Heart left ventricle (tissue), 16 donors: ENCODE measurements at places on chromosomes 16 and 17. TPM values are rescaled to one million over a fixed set of nuclear protein-coding genes. Genes with fewer than 3 reads are reported as not detected.

TSNAXIP1 gene
- not detected for total RNA-seq

- DNase-seq = no peak
- no peaks in the 10 kb centered on the region for H3K27me3 ChIP-seq
- H3K4me3 ChIP-seq = no peak overlapping the region
- no peaks in the 10 kb centered on the region for H3K4me1 ChIP-seq
- no peaks in the 10 kb centered on the region for H3K36me3 ChIP-seq
Observed at GRCh38 chr17:5931616-5932015, 138.6 kb upstream of the WSCD1 start.

- no peak for DNase-seq
- peaks cover 100% of the 10 kb centered on the region for H3K27me3 ChIP-seq
- H3K36me3 ChIP-seq = no peaks in the 10 kb centered on the region
- H3K4me3 ChIP-seq = peak overlapping the region; percentile 39
- no peak overlapping the region for H3K27ac ChIP-seq
Observed at GRCh38 chr17:48625495-48626244, 488 bp downstream of the HOXB9 start.

DNA sequence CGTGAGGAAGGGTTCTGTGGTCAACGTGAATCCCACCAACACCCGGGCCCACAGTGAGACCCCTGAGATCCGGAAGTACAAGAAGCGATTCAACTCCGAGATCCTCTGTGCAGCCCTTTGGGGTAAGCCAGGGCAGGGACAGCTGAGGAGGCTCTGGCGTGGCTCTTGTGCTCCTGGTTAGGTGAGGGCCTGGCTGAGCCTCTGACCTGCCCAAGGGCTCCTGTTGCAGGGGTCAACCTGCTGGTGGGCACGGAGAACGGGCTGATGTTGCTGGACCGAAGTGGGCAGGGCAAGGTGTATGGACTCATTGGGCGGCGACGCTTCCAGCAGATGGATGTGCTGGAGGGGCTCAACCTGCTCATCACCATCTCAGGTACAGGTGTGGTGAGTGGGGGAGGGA lies 4.2 kb upstream of the C17orf107 start:
- no peak for DNase-seq
- H3K4me3 ChIP-seq = no peak overlapping the region
- peaks cover 11% of the 10 kb centered on the region for H3K27me3 ChIP-seq
- peaks cover 4% of the 10 kb centered on the region for H3K36me3 ChIP-seq

DNA sequence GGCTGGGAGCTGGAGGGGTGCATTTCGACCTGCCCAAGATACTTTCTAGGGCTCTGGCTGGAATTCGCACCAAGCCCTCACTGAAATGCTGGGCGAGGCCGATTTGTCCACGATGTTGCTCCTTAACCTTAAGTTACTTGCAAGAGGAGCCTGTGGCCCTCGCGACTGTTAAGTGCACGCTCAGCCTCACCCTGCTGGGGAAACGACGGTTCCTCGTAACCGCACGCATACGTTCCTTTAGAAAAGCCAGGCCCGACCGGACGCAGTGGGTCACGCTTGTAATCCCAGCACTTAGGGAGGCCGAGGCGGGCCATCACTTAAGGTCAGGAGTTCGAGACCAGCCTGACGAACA lies 607 bp upstream of the NCOR1 start:
- H3K36me3 ChIP-seq = peaks cover 3% of the 10 kb centered on the region
- H3K27me3 ChIP-seq = no peaks in the 10 kb centered on the region
- peak overlapping the region; percentile 87 for H3K4me3 ChIP-seq
- H3K27ac ChIP-seq = peak overlapping the region; percentile 98

GRCh38 chr17:45021607-45022287 lies 29.7 kb downstream of the DCAKD start:
- H3K4me1 ChIP-seq = peaks cover 40% of the 10 kb centered on the region
- DNase-seq = peak; percentile 67
- H3K27ac ChIP-seq = peak overlapping the region; percentile 75
- H3K4me3 ChIP-seq = peak overlapping the region; percentile 51

DNA sequence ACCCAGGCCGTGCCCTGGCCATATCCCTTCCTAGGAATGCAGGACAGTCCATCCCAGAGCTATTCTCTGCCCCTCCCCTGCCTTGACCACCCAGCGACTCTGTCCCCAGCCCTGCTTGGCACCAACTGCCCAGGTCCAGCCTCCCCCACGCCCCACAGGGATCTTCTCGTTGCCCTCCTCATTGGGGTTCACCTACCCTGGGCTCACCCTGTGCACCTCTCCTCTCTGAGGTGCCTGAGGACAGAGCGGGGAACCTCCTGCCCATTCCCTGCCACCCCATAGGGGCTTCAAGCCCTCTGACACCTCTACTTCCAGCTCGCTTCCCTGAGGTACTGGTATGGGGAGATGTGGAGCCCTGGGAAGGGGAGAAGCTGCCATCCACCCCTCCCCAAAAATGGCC lies 6.2 kb upstream of the MPP2 start:
- H3K4me3 ChIP-seq = no peak overlapping the region
- H3K27me3 ChIP-seq = no peaks in the 10 kb centered on the region
- H3K27ac ChIP-seq = no peak overlapping the region

GRCh38 chr16:52455549-52456277 lies 91.2 kb downstream of the TOX3 start:
- no peak overlapping the region for H3K27ac ChIP-seq
- DNase-seq = no peak
- no peaks in the 10 kb centered on the region for H3K4me1 ChIP-seq

DNA sequence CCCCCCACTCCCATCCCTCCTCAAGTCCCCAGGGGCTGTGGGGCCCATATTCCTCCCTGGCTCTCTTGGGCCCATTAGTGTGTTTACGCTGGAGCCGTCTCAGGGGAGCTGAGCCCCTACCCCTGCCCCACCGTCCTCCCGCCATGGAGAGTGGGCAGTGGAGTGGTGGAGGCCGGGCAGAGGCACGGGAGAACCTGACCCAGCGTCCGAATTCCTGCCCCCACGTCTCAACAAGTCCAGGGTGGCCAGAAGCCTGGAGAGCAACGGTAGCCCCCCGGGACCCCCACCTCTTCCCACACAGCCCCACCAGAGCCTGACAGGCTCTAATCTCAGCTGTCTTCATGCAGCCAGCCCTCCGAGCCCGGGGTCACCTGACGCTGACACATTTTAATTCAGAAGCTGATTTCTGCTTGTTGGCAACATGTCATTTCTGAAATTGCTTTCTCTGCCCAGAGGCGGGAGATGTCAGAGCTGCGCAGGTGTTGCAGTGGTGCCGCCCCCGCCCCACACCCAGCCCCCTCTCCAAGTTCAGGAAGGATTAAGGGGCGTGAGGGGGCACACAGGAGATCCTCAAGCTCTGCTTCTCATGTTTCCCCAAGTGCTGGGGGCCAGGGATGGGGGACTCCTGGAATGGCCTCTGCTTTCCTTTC lies 32.6 kb downstream of the WNT9B start:
- H3K4me3 ChIP-seq = no peak overlapping the region
- H3K36me3 ChIP-seq = no peaks in the 10 kb centered on the region
- no peak overlapping the region for H3K27ac ChIP-seq
- no peak for DNase-seq
- H3K4me1 ChIP-seq = no peaks in the 10 kb centered on the region
- no peaks in the 10 kb centered on the region for H3K27me3 ChIP-seq

DNA sequence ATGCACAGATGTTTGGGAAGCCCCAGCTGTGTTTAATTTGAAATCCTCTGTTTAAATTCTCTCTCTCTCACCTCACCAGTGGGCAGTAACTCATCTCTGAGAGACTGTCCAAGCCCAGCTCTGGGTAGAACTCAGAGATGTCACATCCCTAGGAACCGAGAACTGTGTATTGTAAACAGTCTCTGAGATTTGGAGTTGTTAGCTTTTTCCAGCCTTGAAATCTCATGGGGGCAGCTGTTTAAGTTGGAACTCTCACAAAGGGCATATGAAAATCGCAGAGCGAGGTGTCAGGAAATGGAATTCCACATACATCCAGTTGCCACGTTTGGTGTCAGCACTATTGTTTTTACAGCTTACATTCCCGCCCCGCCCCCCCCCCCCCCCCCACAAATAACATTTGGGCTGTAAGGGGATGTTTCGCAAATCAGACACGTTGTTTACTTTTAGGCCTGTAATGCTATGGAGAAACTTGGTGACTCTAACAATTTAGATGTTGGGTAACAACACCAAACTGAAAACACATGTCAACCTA lies 34.3 kb downstream of the VPS35L start:
- peaks cover 11% of the 10 kb centered on the region for H3K4me1 ChIP-seq
- H3K27ac ChIP-seq = no peak overlapping the region
- H3K4me3 ChIP-seq = no peak overlapping the region
- H3K27me3 ChIP-seq = no peaks in the 10 kb centered on the region
- DNase-seq = no peak
- H3K36me3 ChIP-seq = peaks cover 46% of the 10 kb centered on the region

YBX2 gene
- total RNA-seq = 0.32 TPM
